ENCODE measurements at places on chromosomes 2 and 18.
A peak's percentile ranks its signal among the peaks of the same experiment; 100 is the strongest.

DNA sequence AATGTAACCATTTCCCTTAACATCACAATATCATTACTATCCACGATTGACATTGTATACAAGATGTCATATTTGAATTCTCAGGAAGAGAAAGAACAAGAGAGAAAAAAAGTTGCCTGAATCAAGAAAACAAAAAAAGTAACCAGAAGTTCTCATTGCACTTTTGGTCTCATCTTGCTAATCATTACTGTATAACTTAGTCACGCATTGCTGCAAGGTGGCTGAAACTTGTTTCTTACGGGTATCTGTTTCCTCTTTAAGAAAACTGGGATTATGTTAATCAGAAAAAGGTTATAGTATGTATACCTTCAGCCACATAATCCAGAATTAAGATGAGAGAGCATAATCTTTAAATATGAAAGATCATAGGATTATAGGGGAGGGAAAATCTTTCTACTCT is 639.7 kb upstream of the SYT4 start:
- no peak for DNase-seq

- no peak for DNase-seq
Observed at GRCh38 chr18:49761771-49762170, 51.6 kb downstream of the ACAA2 start.

- no peak for DNase-seq
Observed at GRCh38 chr2:188519136-188519535, 227.5 kb downstream of the GULP1 start.

DNA sequence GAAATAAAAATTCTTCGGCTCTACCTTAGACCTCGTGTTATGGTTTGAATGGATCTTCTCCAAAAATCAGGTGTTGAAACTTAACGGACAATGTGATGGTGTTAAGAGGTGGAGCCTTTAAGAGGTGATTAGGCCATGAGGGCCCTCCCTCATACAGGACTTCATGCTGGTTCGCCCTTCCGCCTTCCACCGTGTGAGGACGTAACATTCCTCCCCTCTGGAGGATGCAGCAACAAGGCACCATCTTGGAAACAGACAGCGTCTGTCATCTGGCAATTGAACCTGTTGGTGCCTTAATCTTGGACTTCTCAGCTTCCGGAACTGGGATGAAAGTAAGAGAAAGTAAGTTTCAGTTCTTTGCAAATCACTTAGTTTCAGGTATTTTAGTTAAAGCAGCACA is 126.3 kb upstream of the SPRED2 start:
- no peak for DNase-seq

GRCh38 chr2:70994009-70994698 is 519 bp downstream of the TEX261 start:
- DNase-seq: peak; percentile 74

DNA sequence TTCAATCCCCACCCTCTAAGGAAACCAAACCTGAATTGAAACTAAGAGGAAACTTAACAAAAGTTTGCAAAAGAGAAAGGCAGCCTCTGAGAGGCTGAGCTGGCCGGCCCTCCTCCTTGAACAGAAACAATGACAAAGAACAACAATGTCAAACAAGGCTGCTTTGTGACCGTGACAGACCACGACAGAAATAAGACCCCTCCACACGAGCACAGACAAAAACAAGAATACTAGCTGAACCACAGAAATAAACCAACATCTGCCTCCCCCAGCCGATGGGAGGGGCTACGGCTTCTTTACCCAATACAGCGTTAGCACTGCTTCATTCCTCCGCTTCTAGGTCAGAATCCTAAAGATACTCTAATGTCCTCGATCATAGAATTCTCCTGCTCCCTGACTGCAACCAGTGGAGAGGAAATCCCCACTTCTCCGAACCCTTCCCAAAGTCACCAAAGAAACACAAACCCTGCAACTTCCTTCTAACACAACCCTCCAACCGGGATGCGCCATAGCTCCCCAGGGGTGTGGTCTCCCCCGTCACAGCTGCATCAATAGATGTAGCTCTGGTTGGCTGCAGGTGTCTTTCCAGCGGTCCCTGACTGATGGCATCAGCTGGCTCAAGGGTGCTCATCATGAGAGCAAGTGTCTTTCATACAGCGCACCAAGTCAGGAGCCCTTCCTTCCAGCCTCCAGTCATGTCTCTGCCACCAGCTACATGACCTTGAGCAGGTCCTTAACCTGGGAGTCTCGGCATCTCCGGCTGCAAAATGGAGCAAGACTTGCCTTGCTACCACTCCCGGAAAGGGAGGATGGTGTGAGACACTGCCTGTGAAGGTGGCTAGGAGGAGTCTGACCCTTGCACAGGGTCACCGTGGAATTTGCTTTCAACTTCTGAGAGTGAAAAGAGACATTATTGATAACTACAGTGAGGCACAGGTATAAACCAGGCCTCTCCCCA is 198.6 kb downstream of the HAUS1 start:
- DNase-seq: no peak

DNA sequence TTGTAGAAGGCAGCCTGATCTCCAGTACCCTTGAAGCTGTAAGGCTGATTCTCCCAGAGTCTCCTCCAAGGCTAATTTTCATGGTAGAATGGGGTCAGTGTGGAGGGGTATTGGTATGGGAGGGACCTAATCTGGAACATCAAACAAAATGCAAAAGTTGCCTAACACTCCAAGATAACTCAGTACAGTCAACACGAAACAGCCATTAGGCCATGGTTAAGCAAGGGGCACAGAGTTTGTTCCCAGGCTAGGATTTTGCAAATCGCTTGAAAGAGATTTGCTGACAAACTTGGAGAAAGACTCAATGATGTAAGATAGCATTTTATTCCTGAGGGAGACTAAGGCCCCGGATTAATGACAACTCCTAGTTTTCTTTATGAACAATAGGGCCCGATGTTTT is 5.4 kb downstream of the PID1 start:
- DNase-seq: no peak

DNA sequence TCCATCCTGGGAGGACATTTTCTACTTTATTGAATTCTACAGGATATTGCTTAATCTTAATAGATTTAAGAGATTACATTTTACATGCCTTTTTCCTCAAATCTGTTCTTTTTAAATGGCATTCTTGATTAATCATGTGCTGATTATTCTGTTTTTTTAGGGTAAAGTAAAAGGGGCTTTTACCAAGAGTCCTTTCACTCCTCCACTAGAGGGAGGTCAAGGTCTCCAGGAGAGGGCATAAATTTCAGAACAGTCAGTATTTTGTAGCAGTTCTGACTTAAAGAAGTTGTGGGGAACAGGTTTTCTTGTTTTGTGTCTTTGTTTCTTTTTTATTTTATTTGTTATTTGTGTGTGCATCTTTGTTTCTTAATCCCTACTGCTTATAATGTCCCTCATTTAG is 25.4 kb downstream of the WDR75 start:
- DNase-seq: peak; percentile 64

GRCh38 chr2:180670302-180671003 is 310.0 kb upstream of the UBE2E3 start:
- DNase-seq: no peak

GRCh38 chr2:220915092-220915623 is 656.9 kb downstream of the EPHA4 start:
- DNase-seq: no peak

All from suppressor macrophage treated with lipopolysaccharide for 1 hour (primary cell).